WTC11 (cell line): ENCODE measurements at places on chromosomes 7 and 10. TPM values are rescaled to one million over a fixed set of nuclear protein-coding genes. Genes with fewer than 3 reads are reported as not detected.

GRCh38 chr7:130070861-130071622 lies 708 bp downstream of the KLHDC10 start:
- DNase-seq = no peak

- DNase-seq = no peak
Observed at GRCh38 chr7:134692344-134692705, 45.7 kb downstream of the BPGM start.

GRCh38 chr10:77820349-77820748 lies 106.2 kb downstream of the DLG5 start:
- DNase-seq = no peak

DNA sequence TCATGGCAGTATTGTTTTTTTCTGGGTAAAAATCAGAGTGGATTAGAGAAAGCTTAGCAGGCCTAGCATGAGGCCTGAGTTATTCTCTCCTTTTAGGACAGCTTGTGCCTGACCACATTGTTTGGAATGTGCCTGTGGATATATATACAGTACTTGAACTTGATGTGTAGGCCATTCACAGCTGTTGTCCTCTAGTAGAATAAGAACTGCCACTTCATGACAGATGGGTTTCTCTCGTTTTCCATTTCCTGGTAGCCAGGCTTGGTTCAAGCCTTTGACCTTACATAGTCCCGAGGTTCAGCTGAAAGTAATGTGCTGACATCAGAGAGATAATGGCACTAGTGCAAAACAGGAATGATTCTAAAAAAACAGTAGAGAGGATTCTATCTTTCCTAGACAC lies 473.9 kb downstream of the AUTS2 start:
- DNase-seq = no peak

DNA sequence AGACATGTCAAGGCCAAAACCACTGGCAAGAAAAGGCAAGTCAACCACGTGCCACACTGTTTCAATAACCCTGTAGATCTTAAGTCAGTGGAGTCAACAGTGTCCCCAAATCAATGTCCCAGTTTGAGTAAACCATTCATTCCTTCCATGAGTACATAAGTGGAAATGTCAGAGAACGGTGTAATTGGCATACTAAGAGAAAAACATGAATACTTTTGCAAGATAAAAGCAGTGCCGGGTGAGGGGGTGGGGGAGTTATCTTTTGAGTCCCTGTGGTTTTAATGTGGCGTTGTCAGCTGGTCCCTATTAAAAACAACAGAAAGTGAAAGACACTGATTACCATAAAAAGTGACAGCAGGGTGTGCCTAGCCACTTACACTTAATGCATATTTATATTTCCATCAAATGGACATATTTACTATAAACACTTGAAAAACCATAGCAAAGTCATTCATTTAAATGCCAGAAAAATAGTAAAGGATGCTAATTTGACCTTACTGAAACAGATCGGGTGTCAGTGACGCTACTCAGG lies 37.8 kb downstream of the RSU1 start:
- DNase-seq = no peak

NPC1L1 gene
- 0.15 to 0.18 TPM (median 0.16 TPM) in 3 replicates for total RNA-seq

CDCA7L gene
- total RNA-seq = 132 to 161 TPM (median 135 TPM) in 3 replicates

MLXIPL gene
- 20.4 to 26.6 TPM (median 23.8 TPM) in 3 replicates for total RNA-seq

TMEM106B gene
- total RNA-seq = 27.3 to 32.9 TPM (median 31.0 TPM) in 3 replicates

MMD2 gene
- total RNA-seq = 0.09 TPM in 1 of 3 replicates, not detected in the others
